ENCODE measurements at places on chromosomes 1 and 21. TPM values are rescaled to one million over a fixed set of nuclear protein-coding genes. Genes with fewer than 3 reads are reported as not detected.

The TNNT2 gene
- 0.28 TPM for total RNA-seq

GRCh38 chr21:33273044-33273443 lies 6.9 kb downstream of the IL10RB start:
- no peak overlapping the region for H3K27ac ChIP-seq
- peaks cover 1% of the 10 kb centered on the region for H3K36me3 ChIP-seq
- no peaks in the 10 kb centered on the region for H3K27me3 ChIP-seq
- H3K4me3 ChIP-seq = no peak overlapping the region
- no peak for DNase-seq

- peaks cover 20% of the 10 kb centered on the region for H3K4me1 ChIP-seq
- DNase-seq = no peak
- no peak overlapping the region for H3K4me3 ChIP-seq
- H3K27me3 ChIP-seq = no peaks in the 10 kb centered on the region
- peak overlapping the region; percentile 29 for H3K27ac ChIP-seq
Measured at GRCh38 chr1:43536196-43536863, 5.6 kb downstream of the PTPRF start.

DNA sequence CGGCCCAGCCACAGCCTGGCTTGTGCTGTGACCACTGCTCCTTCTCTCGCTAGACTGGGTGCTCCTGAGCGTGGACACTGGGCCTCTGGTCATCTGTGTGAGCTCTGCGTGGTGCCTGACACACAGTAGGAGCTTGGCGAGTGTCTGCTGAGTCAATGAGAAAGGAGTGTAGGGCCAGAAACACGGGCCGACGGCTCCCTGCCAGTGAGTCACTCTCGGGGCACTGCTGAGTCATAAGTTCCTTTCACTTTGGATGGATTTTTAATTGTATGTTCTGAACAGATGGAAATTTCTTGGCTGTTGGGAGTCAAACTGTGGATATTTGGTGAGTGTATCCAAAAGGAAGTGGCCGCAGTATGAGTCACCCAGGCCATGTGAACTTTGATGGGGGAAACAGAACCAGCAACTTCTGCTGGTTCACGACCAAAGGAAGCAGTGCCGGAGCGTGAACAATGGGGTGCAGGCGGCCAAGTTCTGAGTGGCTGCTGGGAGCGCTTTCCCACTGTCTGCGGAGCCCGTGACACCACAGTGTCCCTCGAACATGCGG lies 41.0 kb upstream of the COL18A1 start:
- no peaks in the 10 kb centered on the region for H3K27me3 ChIP-seq
- no peaks in the 10 kb centered on the region for H3K4me1 ChIP-seq
- H3K27ac ChIP-seq = peak overlapping the region; percentile 75
- no peaks in the 10 kb centered on the region for H3K36me3 ChIP-seq
- H3K4me3 ChIP-seq = no peak overlapping the region

GRCh38 chr1:58596631-58597052 lies 19.6 kb upstream of the TACSTD2 start:
- H3K27ac ChIP-seq = no peak overlapping the region
- no peak for DNase-seq
- H3K4me1 ChIP-seq = no peaks in the 10 kb centered on the region

The TENT5C gene
- total RNA-seq = 4.3 TPM

The GJB3 gene
- 0.33 TPM for total RNA-seq

- H3K27me3 ChIP-seq = no peaks in the 10 kb centered on the region
- peaks cover 11% of the 10 kb centered on the region for H3K36me3 ChIP-seq
- H3K27ac ChIP-seq = no peak overlapping the region
- H3K4me3 ChIP-seq = no peak overlapping the region
Measured at GRCh38 chr1:46190539-46190938, 7.7 kb downstream of the POMGNT1 start.

The NTMT2 gene
- not detected for total RNA-seq

DNA sequence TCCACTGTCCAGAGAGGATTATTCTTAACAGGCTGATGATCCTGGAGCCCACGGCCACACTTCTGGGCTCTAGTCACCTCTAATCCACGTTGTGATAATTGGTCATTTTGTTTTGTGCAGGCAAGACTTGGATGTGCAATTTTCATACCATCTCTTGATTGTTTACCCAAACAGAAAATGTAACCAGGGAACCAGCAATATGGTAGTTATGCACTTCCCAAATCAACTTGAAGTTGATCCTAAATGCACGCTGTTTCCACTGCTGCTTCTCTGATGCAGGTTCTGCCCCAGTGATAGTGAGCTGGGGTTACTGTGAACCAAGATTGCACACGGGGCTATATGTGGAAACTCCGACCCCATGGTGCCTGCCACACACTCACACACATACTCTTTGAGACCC lies 14.7 kb upstream of the KCNJ15 start:
- H3K36me3 ChIP-seq = no peaks in the 10 kb centered on the region
- DNase-seq = no peak
- no peak overlapping the region for H3K4me3 ChIP-seq

DNA sequence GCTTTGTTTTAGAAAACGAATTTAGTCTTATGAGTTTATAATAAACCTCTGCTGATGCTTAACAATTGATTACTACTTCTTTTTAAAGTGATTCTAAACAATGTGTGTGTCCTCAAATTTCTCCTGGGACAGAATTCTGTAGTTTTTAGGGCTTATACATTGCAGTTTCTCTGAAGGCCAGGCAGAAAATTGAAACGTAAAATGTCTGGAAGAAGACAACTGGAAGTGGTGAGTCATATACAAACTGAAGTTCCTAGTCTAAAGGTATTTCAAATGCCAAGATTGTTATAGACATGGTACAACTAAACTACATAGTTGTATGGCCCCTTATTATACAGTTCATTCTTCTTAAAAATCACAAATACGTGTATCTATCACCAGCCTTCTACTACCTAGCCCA lies 30.5 kb upstream of the RC3H1 start:
- no peak overlapping the region for H3K4me3 ChIP-seq
- H3K27ac ChIP-seq = no peak overlapping the region
- no peaks in the 10 kb centered on the region for H3K4me1 ChIP-seq
- H3K36me3 ChIP-seq = no peaks in the 10 kb centered on the region

The SMCP gene
- total RNA-seq = not detected

GRCh38 chr1:206826394-206826793 lies 39.0 kb upstream of the IL20 start:
- no peak overlapping the region for H3K4me3 ChIP-seq
- no peaks in the 10 kb centered on the region for H3K4me1 ChIP-seq
- H3K36me3 ChIP-seq = no peaks in the 10 kb centered on the region
- H3K27me3 ChIP-seq = peaks cover 2% of the 10 kb centered on the region
- no peak overlapping the region for H3K27ac ChIP-seq

DNA sequence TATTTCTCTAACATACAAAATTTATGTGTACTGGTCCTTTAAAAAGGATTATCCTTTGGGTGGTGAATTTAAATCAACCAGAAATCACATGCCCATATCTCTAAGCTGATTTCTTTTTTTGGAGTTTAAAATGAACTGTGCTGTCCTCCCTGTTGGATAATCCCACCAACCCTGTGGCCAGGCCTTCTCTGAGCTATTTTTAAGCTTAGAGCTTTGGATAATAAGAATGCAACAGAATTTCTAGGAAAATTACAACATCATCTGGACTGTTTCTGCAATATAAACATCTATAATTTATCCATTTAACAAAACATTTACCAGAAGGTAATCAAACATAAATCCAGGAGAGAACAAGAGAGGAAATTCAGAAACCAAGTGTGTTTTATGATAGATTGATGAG lies 88.3 kb downstream of the LRRC40 start:
- no peaks in the 10 kb centered on the region for H3K36me3 ChIP-seq
- no peaks in the 10 kb centered on the region for H3K4me1 ChIP-seq
- H3K4me3 ChIP-seq = no peak overlapping the region
- no peak overlapping the region for H3K27ac ChIP-seq

- H3K4me3 ChIP-seq = no peak overlapping the region
- no peak for DNase-seq
- no peaks in the 10 kb centered on the region for H3K36me3 ChIP-seq
- no peaks in the 10 kb centered on the region for H3K27me3 ChIP-seq
Measured at GRCh38 chr1:64686828-64687724, 57.8 kb upstream of the RAVER2 start.

DNA sequence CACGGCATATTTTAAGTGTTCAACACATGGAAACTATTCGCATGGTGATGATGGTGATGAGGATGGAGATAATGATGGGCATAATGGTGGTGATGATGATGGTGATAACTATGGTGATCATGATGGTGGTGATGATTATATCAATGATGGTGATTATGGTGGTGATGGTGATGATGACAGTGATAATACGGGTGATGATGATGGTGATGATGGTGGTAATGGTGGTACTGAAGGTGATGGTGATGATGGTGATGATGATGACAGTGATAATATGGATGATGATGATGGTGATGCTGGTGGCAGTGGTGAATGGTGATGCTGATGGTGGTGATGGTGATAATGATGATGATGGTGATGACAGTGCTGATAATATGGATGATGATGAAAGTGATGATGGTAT lies 341.8 kb upstream of the VAMP3 start:
- no peaks in the 10 kb centered on the region for H3K36me3 ChIP-seq
- no peak overlapping the region for H3K4me3 ChIP-seq

DNA sequence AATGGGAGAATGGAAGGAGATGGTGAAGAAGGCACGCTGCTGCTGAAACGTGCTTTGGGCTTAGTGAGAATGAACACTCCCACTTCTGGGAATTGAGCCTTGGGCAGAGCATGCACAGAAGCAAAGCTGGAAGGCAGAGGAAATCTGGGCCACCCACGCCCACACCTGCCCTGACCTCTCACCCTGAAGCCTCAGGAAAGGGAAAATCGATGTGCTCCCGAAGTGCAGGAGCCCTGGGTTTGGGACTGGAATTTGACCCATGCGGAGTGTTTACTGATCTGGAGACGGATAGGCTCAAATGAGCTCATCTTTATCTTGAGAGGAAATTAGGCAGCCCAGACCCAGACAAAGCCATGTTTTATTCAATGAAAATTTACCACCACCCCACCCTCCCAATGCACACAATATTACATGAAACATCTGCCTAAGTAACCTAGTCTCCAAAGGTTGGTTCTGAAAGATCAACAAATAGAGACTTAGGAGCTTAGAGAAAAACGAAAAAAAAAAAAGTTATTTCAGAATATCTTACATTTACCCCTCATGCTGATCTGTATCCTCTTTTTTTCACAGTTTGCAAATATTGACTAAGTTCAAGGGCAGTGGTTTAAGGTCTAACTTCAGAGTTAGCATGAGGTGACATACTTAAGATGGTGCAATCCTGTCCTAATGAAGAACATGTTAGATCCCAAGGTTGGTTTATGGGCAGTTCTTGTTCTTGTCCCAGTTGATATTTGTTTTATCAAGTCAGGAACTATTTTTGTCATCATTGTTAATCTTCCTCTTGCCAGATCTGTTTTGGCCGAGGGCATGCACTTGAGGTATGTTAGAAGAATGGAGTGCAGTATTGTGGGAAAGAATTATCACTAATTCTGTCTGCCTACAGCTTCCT lies 63.0 kb downstream of the PROX1 start:
- H3K27ac ChIP-seq = peak overlapping the region; percentile 60
- no peaks in the 10 kb centered on the region for H3K27me3 ChIP-seq
- H3K4me3 ChIP-seq = no peak overlapping the region
- no peaks in the 10 kb centered on the region for H3K36me3 ChIP-seq
- peak; percentile 45 for DNase-seq

The ATP6V1G3 gene
- not detected for total RNA-seq

The ICOSLG gene
- total RNA-seq = 1.6 TPM

GRCh38 chr21:36701756-36702621 lies 3.1 kb downstream of the SIM2 start:
- peaks cover 21% of the 10 kb centered on the region for H3K4me1 ChIP-seq
- H3K27me3 ChIP-seq = peaks cover 26% of the 10 kb centered on the region
- DNase-seq = no peak
- no peak overlapping the region for H3K27ac ChIP-seq

GRCh38 chr1:214451596-214451995 lies 99.8 kb downstream of the PTPN14 start:
- H3K27me3 ChIP-seq = no peaks in the 10 kb centered on the region
- H3K27ac ChIP-seq = no peak overlapping the region
- no peak overlapping the region for H3K4me3 ChIP-seq
- H3K4me1 ChIP-seq = no peaks in the 10 kb centered on the region

Data from liver (tissue), 10 donors.